ENCODE measurements at places on chromosomes 2 and 18.

- DNase-seq = no peak
Observed at GRCh38 chr2:6748406-6749067, 117.2 kb downstream of the CMPK2 start.

DNA sequence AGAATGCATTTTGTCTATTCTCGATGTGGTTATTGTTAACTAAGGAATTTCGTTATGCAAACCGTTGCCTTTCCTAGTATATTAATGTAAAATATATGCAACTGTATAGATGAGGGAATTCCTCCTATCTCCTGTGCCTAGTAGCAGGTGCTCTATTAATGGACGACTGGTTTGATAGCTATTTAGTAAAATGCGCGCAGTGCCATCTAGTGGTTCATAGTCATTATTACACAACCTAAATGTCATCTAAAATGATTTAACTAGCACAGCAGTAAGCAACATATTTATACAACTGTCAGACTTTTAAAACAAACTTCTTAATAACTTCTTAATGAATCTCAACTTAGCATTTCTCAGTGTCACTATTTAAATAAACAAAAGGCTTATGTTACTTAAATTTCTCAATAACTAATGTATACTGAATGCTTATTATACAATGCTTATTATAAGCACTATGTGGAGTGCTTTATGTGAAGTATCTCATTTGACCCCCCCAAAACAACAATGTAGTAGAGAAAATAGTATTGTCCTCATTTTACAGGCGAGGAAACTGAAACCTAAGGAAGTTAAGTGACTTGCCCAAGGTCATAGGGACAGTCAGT lies 77.9 kb downstream of the DTNA start:
- peak; percentile 2 for DNase-seq

GRCh38 chr2:38474715-38475566 lies 97.9 kb upstream of the ATL2 start:
- DNase-seq = no peak

DNA sequence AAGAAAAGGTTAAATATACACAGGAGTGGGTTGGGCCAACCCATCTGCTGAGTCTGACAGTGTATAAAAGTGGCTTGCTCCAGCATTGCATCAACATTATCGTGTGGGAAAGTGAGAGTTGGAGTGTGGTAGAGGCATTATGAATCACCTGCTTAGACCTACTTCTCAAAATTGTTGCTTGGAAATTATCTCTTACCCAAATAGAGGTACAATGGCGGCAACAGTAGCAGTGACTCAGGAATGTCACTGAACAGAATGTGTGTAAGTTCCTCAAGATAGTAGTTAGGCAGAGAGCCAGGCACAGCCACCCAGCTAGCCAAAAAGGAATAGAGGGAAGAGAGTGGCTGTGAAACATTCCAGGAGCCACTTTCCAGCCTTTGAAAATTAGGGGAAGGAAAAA lies 616.0 kb downstream of the NUP35 start:
- DNase-seq = no peak

DNA sequence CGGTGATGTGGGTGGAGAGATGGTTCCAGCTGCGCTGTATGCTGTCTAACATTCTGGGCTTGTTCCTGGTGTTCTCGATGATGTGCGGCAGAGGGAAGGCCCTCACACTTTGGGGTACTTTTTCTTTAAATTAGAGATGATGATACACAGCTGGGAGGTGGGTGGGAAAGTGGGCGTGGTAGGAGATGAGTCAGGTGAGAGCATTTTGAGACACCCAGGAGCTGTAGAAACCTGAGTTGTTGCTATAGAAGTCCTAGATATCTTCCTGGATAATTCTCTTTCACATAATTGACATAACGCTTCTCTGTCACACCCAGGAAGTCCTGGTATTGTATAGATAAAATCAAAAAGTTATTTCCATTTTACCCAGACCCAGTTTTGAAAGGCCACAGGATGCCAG lies 103.8 kb upstream of the ALKAL2 start:
- DNase-seq = no peak

- DNase-seq = no peak
Observed at GRCh38 chr2:3176071-3176868, 201.3 kb downstream of the EIPR1 start.

- DNase-seq = no peak
Observed at GRCh38 chr18:12361770-12362378, 15.2 kb downstream of the AFG3L2 start.

DNA sequence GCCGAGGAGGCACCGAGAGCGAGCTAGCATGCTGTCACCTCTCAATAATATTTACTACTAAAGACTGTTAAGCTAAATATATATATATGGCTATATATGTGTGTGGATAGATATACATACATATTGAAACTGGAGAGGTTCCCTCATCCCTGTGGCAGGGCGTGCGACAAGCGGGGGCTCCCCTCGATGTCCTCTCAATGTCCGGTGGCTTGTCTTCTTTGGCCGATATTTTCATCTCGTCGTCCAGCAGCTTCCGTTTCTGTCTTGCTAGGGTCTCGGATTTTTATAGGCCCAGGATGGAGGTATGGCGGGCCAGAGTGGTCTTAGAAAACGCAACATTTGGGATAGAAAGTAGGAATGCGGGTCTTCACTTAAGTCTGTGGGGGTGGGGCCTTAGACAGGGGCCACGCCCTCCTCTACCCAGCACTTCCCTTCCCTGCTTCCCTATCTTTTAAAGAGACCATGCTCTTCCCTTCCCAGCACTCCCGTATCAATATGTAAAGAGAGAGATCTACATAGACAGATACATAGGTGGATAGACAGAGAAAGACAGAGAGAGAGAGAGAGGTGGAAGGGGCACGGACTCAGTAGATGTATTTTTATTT lies 866.8 kb downstream of the DSC3 start:
- no peak for DNase-seq

GRCh38 chr2:129281791-129282530 lies 697.5 kb upstream of the RAB6C start:
- DNase-seq = no peak

GRCh38 chr2:100988630-100989417 lies 13.3 kb upstream of the RPL31 start:
- DNase-seq = no peak

- no peak for DNase-seq
Observed at GRCh38 chr2:237282568-237283128, 131.3 kb downstream of the COL6A3 start.

DNA sequence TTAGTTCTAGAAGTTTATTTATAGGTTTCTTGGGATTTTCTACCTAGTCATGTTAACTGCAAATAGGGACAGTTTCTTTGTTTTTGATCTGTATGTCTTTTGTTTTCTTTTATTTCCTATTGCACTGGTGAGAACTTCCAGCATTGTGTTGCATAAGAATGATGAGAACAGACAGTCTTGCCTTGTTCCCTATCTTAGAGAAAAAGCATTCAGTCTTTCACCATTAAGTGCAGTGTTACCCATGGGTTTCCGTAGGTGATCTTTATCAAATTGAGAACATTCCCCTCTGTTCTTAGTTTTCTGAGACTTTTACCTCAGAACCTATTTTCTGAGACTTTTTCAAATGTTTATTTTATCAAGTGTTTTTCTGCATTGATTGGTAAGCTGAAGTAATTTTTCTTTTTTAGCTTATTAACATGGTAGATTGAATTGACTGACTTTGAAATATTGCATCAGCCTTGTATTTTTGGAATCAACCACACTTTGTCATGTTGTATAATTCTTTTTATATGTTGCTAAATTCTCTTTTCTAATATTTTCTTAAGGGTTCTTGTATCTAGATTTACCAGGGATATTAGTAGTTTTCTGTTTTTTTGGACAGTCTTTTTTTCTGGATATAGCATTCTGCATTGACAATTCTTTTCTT lies 17.2 kb downstream of the MFSD6 start:
- no peak for DNase-seq

- no peak for DNase-seq
Observed at GRCh38 chr2:218822622-218823021, 9.0 kb downstream of the PRKAG3 start.

DNA sequence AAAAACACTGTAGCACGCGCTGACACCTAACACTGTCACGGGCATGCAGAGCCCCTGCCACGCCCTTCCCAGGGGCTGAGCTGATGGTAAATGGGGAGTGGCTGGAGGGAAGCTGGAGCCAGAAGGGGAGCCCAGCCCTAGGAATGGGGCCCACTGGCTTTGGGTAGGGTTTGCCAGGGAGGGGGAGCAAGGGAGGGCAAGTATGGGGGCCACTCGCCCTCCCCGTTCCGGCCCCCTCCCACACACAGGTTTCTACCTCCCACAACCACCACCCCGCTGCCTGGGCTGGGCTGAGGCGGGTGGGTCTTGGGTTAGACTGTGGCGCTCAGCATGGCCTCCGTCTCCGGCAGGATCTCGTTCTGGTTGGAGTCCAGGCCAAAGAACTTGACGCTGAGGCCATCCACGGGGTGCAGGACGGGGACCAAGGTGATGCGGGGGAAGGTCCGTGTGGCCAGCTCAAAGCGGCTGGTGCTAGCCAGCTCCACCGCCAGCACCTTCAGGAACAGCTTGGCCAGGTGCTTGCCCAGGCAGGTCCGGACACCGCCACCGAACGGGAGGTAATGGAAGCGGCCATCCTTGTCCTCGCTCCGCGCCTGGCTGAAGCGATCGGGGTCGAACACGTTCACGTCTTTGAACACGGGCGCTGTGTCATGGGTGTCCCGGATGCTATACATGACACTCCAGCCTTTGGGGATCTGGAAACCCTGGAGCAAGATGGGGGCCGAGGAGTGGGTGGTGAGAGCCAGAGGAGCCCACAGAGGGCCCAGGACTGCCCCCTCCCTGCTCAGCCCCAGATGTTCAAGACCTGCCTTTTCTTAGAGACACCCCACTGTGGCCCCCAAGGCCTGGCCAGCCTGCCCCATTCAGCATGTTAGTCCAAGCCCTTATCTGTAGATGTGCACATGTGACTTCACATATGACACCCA lies 15.5 kb downstream of the CYP26B1 start:
- no peak for DNase-seq

DNA sequence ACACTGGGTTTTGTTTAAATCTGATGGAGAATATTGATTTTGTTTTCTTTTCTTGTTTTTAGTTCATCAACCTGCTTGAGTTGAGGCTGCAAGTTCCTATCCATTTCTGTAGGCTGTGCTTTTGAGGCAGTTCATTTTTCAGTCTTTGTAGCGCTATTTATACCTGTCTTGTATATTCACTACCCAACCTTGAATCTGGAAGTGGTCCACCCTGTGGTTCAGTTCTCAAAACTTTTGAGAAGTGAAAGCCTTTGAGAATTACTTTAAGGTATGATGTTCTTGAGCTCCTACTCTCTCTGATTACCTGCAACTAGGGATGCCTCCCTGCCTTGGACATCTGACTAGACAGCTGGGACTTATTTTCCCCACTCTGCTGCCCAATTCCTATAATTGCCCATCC lies 53.5 kb upstream of the KCNE4 start:
- DNase-seq = no peak

- no peak for DNase-seq
Observed at GRCh38 chr18:48727681-48728080, 188.8 kb downstream of the CTIF start.

DNA sequence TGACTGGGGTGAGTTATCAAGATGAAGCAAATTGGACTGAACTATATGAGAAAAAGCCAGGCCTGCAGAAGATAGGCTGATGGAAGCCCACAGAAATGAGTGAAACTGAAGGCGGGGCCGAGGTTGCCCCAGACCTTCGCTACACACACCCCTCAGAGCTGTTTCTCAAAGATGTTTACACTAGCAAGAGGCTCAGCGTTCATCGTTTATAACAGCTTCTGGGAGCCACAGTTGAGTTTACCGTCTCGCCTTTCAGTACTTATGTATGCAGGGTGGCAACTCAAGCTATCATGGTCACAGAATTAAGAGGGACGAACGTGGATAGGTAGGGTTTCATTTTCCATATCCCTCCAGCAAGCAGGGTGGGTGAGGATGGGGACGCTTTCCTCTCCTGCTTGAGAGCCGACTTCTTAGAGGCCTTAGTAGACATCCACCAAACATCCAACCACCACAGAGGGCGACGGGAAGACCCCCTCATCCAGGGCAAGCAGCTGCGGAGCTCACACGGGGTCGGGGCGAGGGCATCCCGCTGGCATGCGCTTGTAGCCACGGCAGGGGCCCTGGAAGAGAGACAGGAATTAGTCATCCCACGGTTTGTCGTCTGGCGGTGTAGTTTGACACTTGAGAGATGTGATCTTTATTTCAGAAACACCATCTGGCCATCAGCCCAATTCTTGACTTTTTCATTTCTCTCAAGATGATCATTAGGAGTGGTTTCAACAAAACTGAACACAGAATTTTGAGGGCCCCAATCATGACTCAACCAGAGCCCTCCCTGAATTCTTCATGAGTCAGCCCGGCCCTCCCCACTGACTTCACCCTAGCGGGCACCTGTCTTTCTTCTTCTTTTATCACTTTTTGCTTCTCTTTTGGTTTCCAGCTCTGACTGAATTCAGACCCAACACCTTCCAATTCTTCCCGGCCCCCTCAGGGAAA lies 109.1 kb upstream of the CTDP1 start:
- DNase-seq = no peak

DNA sequence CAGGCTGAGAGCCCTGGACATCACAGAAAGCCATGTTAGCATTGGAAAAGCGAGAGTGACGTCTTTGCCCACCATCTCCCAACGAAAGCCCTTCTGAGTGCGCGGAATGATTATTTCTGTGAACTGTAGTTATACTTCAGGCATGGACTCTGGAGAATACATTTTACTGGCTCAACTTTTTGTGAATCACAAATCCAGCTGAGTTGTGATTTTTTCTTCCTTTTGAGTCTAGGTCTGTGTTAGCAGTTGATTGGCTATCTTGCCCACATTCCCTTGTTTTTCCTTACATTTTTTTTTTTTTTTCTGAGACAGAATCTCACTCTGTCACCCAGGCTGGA lies 183.1 kb downstream of the INO80D start:
- no peak for DNase-seq

DNA sequence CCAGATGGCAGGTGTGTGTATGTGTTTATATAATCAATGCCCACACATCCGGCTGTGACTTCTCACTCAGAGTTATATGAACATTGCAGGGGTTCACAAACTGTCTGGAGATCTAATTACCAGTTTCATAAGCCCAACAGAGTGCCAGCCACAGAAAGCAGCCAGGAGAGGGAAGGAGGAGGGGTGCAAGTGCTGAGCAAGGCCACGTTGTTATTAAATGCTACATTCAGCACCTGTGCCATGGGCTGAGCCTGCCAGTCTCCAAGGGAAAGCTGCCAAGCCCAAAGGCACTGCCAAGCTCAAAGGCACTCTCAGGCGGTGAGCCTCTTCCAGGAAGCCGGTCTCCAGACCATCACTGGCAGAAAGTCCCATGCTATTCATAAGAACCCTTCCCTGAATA lies 17.4 kb downstream of the XDH start:
- no peak for DNase-seq

DNA sequence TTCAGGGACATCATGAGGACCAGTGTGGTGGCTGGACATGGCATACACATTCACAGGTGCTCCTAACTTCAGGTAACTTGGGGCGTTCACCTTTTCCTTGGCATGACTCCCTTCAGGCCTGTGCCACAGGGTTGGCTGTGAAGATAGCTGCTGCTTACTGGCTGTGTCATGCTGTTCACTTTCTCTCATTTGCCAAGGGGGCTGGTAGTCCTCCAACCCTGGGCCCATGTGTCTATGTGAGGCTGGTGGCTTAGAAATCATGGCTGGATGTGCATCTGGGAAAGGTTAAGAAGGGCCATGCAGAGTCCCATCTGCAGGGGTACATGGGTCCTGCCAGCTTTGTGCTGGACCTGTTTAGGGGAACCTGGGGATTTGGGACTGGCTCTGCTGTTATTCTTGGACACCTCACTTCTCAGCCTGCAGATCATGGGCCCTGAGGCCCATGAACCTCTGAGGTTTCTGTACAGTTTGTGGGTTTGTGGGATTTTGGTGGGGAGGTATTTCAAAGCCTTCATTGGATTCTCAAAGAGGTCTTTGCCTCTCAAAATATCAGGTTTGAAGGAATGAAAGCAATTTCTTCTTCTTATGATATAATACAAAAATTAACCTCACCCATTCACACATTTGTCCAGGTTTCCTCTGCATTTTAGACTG lies 62.9 kb downstream of the FHOD3 start:
- no peak for DNase-seq

All from activated CD4-positive, alpha-beta T cell treated with anti-CD3 and anti-CD28 coated beads, Interleukin-2, amount 50 U/mL, for 4 hours (primary cell).